ENCODE measurements at places on chromosomes 12 and 14.

DNA sequence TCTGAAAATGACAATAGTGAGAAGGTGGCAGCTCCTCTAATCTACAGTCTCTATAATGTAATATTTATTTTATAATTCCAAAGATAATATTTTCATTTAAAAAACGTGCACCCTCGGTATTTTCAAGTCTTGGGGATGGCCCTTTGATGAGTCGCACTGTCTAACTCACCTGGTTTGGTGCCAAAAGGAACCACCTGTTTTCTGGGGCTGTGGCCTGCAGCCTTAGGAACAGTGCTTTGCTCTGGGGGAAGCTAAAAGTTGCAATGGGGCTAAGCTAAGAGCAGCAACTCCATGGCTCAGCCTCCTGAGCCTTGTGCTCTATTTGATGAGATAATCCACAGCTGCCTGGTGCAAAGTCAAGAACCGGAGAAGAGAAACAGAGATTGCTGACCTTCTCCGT is 6.4 kb upstream of the ENDOU start:
- no peak for DNase-seq

- DNase-seq = no peak
These were observed 42.1 kb downstream of the C14orf132 start for GRCh38 chr14:96081224-96081623.

DNA sequence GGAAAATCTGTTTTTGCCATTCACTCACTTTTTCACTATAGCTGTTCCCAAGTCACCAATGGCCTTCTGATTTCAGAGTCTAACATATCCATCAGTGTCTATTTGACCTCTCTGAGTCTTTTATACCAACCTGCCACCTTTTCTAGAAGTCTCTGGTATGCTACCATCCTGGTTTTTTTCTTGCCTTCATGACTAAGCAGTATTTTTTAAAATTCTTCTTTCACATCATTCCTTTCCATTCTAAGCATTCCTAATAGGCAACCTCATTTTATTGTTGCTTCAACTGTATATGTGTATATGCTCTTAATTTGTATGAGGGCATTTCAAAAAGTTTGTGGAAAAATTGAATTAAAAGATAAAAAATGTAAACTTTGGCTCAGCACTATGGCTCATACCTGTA is 5.0 kb downstream of the IRAK4 start:
- no peak for DNase-seq

GRCh38 chr12:59085690-59086089 is 165.4 kb upstream of the LRIG3 start:
- DNase-seq = no peak

- no peak for DNase-seq
These were observed 768 bp downstream of the DBX2 start for GRCh38 chr12:45049912-45050750.

- DNase-seq = no peak
These were observed 15.8 kb downstream of the CCND2 start for GRCh38 chr12:4289231-4289878.

GRCh38 chr14:43539210-43539609 is 967.9 kb downstream of the FSCB start:
- no peak for DNase-seq

GRCh38 chr12:66047411-66048021 is 83.0 kb downstream of the LLPH start:
- DNase-seq = no peak

- no peak for DNase-seq
These were observed 9.7 kb downstream of the RTRAF start for GRCh38 chr14:51999084-51999483.

All from stimulated activated effector memory CD8-positive, alpha-beta T cell treated with anti-CD3 and anti-CD28 coated beads, Interleukin-12 subunit alpha, Interleukin-12 subunit beta, amount 100 ng/mL, for 72 hours (primary cell).